ENCODE measurements at places on chromosomes 3 and 15. TPM values are rescaled to one million over a fixed set of nuclear protein-coding genes. Genes with fewer than 3 reads are reported as not detected.

The EPHA3 gene
- not detected for total RNA-seq

The BUB1B gene
- 107 TPM for total RNA-seq

The CDCP1 gene
- 5.3 TPM for total RNA-seq

The MOBP gene
- total RNA-seq = not detected

The DCUN1D1 gene
- total RNA-seq = 54.6 TPM

The WNT7A gene
- total RNA-seq = not detected

The ADGRG7 gene
- not detected for total RNA-seq

The APOD gene
- 9.3 TPM for total RNA-seq

The CCNB2 gene
- total RNA-seq = 95.3 TPM

The KBTBD12 gene
- not detected for total RNA-seq

The MST1R gene
- total RNA-seq = 2.5 TPM

The GCSAM gene
- total RNA-seq = 8.6 TPM

- DNase-seq = no peak
Measured at GRCh38 chr3:115655761-115656282, 32.5 kb downstream of the GAP43 start.

DNA sequence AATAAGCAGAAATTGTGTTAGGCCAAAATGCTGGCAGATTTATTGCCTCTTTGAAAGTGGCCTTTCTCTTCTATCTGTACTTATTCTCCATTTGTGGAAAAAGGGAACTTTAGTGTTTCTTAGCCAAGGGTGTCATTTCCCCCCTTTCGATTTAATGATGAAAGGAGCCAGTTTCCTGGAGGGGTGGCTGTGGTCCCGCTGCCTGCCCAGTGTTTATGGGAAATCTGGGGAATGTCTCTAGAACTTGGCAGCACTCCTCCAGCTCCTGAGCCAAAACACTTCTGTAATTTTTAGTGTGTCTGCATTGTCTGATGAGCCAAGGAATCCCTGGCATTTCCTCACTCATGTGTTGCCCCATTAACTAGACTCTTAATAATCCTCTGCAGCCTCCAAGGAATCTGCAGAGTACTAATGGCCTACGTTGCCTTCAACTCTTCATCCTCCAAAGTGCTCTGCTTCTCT lies 448.8 kb downstream of the GRM7 start:
- no peak for DNase-seq

- DNase-seq = peak; percentile 77
Measured at GRCh38 chr15:59384507-59384906, 11.8 kb upstream of the MYO1E start.

DNA sequence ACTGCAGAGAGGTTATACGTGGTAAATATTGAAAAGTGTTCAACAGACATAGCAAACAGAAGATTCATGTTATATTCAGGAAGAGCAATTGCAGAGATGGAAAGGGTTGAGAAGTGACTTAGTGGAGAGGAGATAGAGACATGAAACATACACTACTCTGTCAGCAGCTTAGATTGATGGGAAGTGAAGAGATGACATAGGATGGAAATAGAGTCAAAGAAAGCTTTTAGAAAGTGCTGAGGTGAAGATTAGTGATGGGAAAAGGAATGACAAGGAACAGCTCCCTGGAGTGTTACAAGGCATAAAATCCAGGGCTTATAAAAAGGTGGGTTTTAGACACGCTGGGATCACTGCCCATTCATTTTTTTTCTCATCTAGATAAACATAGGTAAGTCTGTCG lies 17.2 kb upstream of the GOLIM4 start:
- DNase-seq = no peak

DNA sequence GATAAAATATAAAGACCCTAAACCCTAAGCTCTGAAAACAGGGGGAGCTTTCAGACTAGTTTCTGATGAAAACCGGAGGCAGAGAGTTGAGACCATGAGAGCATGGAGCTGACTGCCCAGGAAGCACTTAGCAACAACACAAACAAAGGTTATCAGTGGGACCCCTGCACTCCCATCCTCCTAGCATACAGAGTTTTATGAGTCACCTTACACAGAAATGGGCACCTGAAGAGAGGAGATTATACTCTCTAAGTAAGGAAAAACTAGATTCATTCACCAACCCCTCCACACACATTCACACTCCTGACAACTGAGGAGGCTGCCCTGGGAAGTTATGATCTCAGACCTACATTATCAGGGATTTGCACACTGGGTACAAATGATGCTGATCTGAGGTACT lies 261.7 kb downstream of the ULK4 start:
- no peak for DNase-seq

GRCh38 chr3:123732447-123732846 lies 147.6 kb upstream of the HACD2 start:
- DNase-seq = no peak

GRCh38 chr3:103907567-103907966 lies 1459.1 kb upstream of the ALCAM start:
- DNase-seq = no peak

- no peak for DNase-seq
Measured at GRCh38 chr3:45218578-45219390, 7.3 kb downstream of the TMEM158 start.

DNA sequence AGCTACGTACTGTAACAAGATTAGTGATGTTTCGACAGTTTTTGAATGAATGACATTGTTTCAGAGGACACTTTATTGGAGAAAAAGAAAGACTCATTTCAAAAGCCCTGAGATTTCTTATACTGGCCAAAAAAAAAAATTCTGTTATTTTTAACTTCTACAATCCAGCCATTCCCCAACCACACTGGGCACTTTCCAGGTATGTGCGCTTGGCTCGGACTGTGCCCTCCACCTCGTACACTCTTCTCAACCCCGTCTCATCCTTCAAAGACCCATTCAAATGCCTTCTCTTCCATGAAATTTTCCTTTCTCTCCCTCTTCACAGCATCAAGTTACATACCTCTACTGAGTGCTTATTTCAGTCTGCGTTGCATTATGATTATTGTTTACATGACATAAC lies 328.5 kb upstream of the SOX2 start:
- no peak for DNase-seq

DNA sequence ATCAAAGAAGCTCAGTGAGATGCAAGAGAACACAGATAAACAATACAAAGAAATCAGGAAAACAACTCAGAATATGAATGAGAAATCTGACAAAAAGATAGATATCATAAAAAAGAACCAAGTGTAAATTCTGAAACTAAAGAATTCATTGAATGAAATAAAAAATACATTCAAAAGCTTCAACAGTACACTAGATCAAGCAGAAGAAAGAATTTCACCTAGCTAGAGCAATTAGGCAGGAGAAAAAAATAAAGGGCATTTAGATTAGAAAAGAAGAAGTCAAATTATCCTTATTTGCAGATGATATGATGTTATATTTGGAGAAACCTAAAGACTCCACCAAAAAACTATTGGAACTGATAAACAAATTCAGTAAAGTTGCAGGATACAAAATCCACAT lies 19.4 kb upstream of the CX3CR1 start:
- DNase-seq = no peak

DNA sequence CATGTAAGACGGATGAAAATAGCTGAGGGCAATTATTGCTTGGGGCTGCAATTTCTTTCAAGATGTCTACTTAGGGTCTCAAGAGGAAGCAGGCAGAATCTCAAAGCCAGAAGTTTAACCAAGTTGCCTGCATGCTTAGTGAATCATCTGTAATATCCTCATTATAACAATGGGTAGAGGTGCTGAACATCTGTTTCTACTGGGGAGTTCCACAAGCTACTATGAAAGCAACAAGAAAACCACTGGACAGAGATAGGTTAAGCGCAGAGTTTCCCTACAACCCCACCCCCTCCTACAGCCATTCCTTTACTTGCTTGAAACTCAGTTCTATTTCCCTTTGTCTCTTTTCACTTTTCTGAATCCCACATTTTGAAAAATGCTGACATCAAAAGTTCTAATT lies 759.4 kb upstream of the GBE1 start:
- DNase-seq = no peak

DNA sequence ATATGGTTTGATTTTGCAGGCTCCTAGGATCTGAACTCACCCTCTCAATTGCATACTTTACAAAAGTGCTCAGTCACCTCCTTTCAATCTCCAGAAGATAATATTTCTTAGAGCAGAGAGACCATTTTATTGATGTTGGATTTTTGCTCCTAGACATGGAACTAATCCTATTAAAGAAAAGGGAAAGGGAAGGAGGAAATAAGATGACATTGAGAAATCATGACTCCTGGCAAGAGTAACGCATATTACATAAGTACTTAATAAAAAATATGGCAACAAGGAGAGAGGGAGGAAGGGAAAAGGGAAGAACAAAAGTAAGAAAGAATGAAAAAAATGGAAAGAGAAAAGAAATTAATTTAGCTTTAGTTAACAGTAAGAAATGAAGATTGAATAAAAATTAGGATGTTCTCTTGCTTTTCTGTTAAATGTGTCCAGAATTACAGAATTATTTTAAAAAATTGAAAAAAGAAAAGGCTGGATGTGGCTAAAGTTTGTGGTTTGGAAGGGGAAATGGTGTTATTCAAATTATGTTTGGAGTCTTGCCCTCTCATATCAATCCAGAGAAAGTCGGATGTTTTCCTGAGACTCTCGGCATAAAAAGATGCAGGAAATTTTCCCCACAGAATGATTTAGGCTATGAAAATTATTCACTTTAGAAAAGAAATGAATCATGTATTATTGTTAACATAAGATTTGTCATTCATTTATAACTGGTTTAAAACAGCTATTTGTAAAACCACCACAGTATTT lies 474.0 kb downstream of the FGF12 start:
- DNase-seq = no peak

DNA sequence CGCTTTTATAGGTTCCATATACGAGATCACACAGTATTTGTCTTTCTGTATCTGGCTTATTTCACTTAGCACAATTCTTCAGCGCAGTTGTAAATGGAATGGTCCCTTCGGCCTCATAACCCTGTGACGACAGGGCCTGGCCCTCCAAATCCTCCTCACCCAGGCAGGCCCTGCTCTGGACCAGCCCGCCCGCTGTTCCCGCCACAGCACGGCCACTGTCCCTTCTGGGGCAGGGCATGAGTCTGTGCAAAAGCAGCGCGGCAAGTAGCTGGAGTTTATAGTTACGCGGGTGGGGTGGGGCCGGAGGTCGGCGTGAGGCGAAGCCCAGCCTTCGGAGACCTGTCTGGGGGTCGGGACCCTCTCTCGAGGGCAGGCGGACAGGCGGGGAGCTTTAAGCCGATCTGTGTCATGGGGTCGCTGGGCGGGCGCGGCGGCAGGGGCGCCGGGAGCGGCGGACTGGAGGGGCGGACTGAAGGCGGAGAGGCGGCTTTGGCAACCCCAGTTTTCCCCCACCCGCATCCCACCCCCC lies 543 bp downstream of the ARPIN start:
- no peak for DNase-seq

GRCh38 chr3:89562373-89562772 lies 455.0 kb downstream of the EPHA3 start:
- DNase-seq = no peak

GRCh38 chr15:63634154-63634553 lies 37.0 kb downstream of the FBXL22 start:
- DNase-seq = no peak

DNA sequence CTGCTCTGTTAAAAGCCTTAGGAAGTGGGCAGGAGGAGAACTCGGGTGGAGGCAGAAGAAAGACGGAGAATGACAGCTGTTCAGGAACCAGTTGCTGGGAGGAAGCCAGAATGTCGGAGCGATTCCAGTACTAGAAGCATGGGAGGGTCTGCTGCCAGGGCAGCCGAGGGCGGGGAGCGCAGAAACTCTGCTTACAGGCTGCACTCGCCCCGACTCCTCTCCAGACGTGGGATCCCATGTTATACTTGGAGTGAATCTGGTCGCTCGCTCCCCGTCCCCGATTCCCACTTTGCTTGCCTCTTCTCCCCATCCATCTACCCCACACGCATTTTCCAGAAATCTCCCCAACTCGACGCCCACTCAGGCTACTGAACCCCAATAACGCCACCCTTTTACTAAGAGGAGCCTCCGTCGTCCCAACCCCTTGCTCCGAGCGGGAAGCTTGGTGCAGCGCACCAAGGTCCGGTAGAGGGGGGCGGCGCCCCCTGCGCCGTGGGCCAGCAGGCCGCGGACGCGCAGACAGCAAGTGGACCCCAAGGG lies 665 bp downstream of the GATM start:
- no peak for DNase-seq

GRCh38 chr3:194205675-194206133 lies 69.8 kb downstream of the HES1 start:
- DNase-seq = no peak

- DNase-seq = no peak
Measured at GRCh38 chr3:88263417-88264100, 113.8 kb downstream of the C3orf38 start.

- no peak for DNase-seq
Measured at GRCh38 chr15:29788433-29789034, 33.7 kb downstream of the TJP1 start.

DNA sequence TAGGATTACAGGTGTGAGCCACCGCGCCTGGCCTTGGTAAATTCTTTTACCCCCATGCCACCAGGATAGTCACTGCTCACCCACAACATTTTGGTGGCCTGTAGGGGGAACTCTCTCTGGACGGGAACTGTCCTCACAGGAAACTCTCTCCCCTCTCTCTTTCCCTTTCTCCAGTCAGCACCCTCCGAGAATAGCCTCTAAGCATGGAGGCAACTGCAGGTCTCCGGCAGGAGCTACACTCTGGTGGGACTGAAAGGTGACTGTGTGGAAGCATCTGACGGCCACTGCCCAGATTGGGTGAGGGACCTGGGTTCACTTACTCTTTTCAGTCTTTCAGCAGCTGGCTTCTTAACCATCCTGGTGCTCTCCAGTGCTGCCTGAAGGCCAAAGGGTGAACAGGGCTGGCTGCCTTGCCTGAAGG lies 21.3 kb downstream of the TRANK1 start:
- no peak for DNase-seq
